ENCODE measurements at places on chromosomes 1 and 21.

GRCh38 chr1:173477286-173478093, at the start of gene PRDX6:
TSS of gene PRDX6 (plus strand) at chr1:173477335. CDS start at chr1:173477398, 63 bp downstream.
- no peak for DNase-seq

- no peak for DNase-seq
These were observed 2.0 kb downstream of the ZDHHC18 start for GRCh38 chr1:26828411-26828991.

GRCh38 chr1:234887016-234887900, 241.4 kb downstream of the TOMM20 start:
- no peak for DNase-seq

DNA sequence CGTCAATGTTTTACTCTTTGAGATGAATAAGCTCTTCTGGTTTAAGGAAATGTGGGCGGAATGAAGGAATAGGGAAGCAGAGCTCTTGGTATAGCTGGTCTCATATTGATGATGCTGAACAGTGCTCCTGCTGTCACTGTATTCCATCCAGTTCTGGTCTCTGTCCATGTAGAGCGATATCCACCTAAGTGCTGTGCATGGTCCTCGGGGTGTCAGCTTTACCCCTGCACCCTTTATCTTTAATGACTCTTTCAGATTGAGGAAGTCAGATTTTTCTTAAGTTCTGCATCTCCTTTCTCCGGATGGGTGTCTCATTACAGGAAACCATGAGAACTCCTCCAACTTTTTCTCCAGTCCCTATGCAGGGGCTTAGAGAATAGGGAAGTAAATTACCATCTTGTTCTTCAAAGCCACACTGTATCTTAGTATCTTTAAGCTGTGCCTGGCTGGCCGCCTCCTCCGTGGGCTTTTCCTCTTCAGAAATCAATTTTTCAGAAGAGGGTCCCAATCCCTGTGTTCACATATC, 52.9 kb downstream of the PDE4B start:
- no peak for DNase-seq

GRCh38 chr1:240199758-240200645, 108.3 kb downstream of the FMN2 start:
- DNase-seq, result no peak

DNA sequence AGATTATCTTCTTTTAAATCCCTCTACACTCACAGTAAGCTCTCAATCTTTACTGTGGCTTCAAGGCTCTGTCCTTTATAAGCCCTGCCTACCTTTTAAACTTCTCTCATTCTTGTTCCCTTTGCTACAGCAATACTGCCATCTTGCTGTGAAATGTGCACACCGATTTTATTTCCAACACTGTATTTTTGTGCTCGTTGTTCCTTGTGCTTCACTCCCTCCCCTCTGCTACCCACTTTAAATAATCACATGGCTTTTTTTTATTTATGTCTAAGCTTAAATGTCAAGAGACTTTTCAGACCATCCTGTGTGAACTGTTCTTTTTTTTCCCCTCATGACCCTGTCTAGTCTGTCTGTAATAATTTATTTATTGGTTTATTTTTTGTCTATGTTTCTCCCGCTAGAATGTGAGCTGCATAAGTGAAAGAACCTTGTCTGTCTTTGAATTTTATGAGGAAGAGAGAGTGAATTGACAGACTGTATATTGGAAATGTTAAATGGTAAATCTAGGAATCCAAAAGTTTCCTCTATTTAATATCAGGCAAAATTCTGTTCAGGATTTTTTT, 45.7 kb downstream of the ABCD3 start:
- peak; percentile 24 for DNase-seq

GRCh38 chr1:70963374-70963773, 84.2 kb downstream of the PTGER3 start:
- no peak for DNase-seq

GRCh38 chr1:110880708-110881374, 7.9 kb downstream of the CD53 start:
- DNase-seq, result no peak

DNA sequence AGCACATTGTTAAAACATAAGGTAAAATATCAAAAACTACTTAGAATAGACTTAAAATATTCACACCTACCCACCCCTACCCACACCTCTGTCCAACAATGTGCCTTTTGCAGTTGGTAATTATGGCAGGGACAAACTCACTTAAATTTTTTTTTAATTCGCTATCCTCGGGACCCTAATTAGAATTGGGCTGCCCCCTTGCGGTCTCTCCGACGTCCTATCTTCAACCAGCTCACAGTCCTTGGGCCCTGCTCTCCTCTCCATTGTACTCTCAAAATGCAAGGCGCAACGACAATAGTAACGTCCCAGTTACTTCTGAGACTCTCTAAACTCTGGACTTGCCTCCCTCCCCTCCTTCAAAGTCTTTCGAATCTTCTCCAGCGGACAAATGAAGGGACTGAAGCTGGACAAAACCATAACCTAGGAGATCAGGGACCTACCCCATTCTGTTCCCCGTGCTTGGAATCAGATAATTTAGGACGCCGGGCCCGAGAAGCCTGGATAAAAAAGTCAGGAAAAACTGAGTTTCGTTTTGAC, 1.1 kb upstream of the CIART start:
- no peak for DNase-seq

GRCh38 chr1:46617833-46618232, 1.2 kb upstream of the MOB3C start:
- no peak for DNase-seq

DNA sequence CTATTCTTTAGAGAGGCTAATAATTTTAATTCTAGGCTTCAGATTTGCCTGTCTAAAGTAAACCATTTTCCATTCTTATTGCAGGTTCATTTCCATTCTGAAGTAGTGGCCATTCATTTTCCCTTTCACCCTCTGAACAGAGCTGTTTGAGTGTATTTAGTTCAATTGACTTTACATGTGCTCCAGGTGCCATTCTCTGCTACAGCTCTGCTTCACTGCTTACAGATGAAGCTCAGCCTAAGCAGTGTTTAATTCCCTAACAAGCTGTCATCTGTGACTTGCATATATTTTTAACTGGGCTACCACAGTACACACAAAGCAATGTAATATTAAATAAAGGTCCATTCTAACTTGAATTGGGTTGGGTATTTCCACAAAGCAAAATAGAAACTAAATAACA, 1031.6 kb downstream of the KCNT2 start:
- DNase-seq, result no peak

DNA sequence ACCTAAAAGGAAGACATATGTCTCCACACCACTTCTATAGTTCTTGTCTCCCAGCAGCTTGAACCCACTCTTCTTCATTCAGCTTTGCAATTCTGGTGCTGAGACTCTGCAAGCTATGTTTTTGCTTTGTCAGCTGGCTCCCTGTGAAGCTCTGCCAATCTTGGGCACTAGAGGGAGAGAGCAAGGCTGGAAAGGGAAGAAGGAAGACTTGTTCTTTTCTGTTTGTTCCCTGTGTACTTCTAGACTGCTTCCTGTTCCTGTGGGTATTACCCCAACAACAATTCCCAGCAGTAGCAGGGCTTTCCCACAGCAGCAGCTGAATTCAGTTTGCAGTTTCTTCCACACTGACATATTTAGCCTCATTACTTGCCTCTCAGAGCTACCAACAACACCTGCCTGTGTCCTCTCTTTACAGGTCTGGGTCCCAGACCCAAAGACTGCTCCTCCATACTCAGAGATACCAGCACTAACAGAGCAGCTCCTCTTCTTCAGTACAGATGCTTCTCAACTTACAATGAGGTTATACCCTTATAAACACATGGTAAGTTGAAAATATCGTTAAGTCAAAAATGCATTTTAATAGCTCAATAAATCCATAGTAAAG, 275.2 kb upstream of the NEGR1 start:
- no peak for DNase-seq

GRCh38 chr21:44891631-44892031, 18.1 kb upstream of the PTTG1IP start:
- no peak for DNase-seq

DNA sequence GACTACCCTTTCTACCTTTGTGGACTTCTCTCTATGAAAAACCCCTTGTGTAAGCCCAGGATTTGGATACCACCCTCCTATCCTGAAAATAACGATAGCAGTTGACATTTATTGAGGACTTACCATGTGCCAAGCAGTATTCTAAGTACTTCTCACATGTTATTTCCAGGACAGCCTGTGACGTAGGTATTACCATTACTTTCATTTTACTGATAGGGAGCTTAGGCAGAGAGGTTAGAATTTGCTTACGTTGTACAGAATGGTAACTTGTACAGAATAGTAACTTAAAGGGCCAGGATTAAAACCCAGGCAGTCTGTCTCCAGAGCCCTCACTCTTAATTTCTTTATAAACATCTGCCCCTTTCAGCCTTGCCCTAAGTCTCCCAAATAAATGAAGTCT, 138.3 kb downstream of the NTMT2 start:
- no peak for DNase-seq

DNA sequence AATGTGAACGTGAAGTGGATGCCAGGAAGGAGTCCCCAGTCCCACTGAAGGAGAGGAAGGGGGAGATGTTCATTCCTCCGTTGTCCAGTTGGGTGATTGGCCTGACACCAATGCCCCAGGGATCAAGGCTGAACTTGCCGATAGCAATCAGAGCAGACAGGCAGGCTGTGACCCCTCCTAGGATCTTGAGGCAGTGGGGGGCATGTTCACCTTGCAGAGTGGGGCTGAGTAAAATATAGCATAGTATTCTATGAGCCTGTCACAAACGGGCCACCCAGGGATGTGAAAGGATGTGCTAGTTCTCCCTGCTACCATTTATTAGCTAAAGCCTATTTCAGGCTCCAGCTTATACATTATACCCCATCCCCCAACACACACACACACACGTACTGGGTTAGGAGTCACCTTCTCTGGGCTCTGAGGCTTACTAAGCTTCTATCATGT, 80.7 kb upstream of the CD34 start:
- no peak for DNase-seq

GRCh38 chr1:186643614-186644013, 36.6 kb downstream of the PTGS2 start:
- no peak for DNase-seq

DNA sequence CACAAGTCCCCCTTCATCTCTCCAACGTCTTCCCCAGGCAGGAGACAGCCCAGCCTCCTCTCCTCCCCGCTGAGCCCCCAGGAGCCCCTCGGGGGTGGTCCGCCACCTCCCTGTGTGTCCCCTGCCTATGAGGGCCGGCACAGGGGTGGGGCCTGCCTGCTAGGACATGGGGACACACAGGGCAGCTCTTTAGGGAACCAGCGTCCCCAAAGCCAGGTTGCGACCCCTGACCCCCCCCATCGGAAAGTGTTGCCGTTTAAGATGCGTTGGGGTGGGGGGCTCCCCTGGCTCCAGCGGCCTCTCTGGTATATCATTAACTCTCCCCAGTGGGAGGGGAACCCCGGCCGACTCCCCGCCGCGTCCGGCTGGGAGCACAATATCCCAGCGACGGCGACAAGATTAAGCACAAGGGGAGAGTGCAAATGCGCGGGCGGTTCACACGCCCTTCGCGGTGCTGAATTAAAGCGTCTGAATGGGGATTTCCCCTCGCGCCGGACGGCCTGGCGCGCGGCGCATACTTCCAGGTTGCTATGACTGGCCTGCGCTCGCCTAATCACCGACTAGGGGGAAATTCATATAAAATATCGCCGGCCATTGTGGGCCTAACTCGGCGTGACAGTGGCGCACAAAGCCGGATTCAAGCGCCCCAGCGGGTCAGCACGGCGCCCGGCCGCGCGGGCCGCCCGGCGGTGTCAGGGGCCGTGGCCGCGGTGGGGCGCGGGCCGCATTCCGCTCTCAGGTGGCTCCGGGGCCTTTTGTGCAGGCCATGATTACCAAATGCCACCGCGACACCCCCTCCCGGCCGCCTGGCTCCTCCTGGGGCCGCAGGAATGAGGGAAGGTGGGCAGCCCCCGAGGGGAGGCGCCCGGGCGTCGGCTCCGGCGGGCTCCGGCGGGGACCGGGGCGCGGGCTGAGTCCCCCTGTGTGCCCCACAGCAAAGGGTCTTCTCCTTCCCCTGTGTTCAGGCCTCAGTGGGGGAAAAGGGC, 30.9 kb downstream of the WNT3A start:
- DNase-seq, result no peak

GRCh38 chr1:200245473-200245872, 164.4 kb downstream of the ZNF281 start:
- no peak for DNase-seq

DNA sequence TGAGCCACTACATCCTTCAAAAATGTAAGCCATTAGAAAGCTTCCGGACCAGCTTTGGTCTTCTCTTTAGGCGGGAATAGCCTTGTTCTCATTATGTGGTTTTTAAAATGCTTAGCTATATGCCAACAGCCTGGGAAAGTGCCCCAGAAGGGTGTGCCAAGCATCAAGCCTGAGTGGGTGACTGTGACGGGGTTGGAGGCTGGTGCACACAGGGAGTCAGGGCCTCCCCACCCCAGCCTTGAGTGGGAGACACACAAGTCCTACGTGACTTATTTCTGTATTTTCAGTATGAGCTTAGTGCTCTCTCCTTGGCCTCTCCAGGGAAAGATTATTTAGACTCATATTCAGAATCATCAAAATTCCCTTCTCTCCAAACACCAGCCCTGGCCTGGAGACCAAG, 9.8 kb downstream of the UBASH3A start:
- no peak for DNase-seq

- no peak for DNase-seq
These were observed 32.6 kb downstream of the TGFBR3 start for GRCh38 chr1:91853397-91853796.

GRCh38 chr21:33109574-33110339, 39.8 kb downstream of the OLIG1 start:
- DNase-seq, result no peak

GRCh38 chr1:43520100-43520778, 10.4 kb upstream of the PTPRF start:
- DNase-seq, result no peak

DNA sequence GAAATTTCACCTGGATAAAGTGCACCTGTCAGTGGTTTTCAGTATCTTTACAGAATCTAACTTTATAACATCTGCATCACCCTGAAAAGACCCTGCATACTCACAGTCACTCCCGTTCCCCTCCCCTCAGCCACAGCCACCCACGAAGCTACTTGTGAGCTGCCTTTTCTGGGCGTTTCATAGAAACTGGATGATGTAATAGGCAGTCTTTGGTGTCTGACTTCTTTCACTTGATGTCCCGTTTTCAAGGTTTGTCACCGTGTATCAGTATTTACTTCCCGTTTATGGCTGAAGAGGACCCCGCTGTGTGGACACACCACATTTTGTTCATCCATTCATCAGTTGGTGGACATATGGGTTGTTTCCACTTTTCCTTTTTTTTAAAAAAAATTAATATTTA, 47.8 kb upstream of the LRRC3 start:
- DNase-seq, result no peak

DNA sequence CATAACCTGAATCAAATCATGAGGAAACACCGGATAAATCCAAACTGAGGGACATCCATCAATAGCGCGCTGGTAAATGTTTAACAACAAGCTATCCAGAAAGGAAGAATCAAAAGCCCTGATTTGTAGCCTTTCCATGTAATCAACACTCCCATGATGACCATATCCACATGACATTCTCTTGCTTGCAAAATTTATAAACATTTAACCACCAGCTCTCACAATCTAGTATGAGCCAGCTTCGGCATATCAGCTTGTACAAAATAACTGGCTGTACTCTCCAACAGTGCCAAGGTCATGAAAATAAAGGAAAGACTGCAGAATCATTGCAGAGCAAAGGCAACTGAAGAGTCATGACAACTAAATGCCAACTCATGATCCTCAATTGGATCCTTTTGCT, 15.7 kb downstream of the HSD11B1 start:
- DNase-seq, result no peak

GRCh38 chr1:186960861-186961260, 132.1 kb downstream of the PLA2G4A start:
- DNase-seq, result no peak

- DNase-seq, result no peak
These were observed 71.4 kb downstream of the MDM4 start for GRCh38 chr1:204587621-204588020.

All from NCI-H1048 (cell line).